ENCODE measurements at places on chromosomes 4 and X. TPM values are rescaled to one million over a fixed set of nuclear protein-coding genes. Genes with fewer than 3 reads are reported as not detected.

The RBPJ gene
- total RNA-seq: 26.4 TPM

The TAF7L gene
- 0.33 TPM for total RNA-seq

The CXCL3 gene
- total RNA-seq: 0.75 TPM

The MAGEC1 gene
- not detected for total RNA-seq

The JAKMIP1 gene
- not detected for total RNA-seq

The GRIA3 gene
- 1.5 TPM for total RNA-seq

The LUZP4 gene
- not detected for total RNA-seq

The NAA11 gene
- not detected for total RNA-seq

The GAGE12F gene
- total RNA-seq: not detected

The F9 gene
- 98.4 TPM for total RNA-seq

The CLTRN gene
- 3.0 TPM for total RNA-seq

The NXF2 gene
- not detected for total RNA-seq

The GPR34 gene
- total RNA-seq: 9.0 TPM

GRCh38 chr4:94372991-94373390 is 30.4 kb upstream of the HPGDS start:
- H3K4me1 ChIP-seq: no peaks in the 10 kb centered on the region
- H3K27me3 ChIP-seq: no peaks in the 10 kb centered on the region
- no peak overlapping the region for H3K27ac ChIP-seq

GRCh38 chr4:176185051-176185450 is 10.3 kb downstream of the SPATA4 start:
- no peaks in the 10 kb centered on the region for H3K4me1 ChIP-seq
- H3K27ac ChIP-seq: no peak overlapping the region
- H3K36me3 ChIP-seq: no peaks in the 10 kb centered on the region
- no peak for DNase-seq

DNA sequence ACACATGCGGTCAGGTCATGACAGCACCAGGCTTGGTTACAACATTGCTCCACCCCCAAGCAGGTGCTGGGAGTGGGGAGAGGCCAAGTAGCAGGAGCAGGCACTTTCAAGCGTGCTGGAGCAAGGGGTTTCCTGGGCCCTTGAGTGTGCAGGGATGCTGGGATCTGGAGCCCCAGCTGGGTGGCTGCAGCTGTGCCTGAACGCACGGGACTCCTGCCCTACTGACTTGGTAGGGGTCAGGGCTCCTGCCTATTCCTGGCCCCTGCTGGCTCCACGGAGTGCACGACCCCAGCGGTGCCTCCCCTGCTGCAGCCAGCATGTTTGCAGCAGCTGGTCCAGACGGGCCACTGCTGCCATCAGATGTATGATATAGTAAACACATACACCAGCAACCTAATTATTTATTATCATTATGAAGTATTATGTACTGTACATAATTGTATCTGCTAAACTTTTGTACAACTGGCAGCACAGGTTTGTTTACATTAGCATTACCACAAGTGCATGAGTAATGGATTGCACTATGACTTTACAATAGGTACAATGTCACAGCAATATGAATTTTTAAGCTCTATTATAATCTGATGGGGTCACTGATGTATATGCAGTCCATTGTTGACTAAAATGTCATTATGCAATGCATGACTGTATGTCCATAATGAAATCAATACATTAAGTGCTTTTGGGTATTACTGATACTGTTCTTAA is 620.6 kb downstream of the RAPGEF2 start:
- H3K27me3 ChIP-seq: no peaks in the 10 kb centered on the region
- no peak overlapping the region for H3K27ac ChIP-seq
- H3K36me3 ChIP-seq: no peaks in the 10 kb centered on the region
- H3K4me3 ChIP-seq: no peak overlapping the region
- no peaks in the 10 kb centered on the region for H3K4me1 ChIP-seq
- no peak for DNase-seq

GRCh38 chr4:140053185-140053584 is 100.8 kb downstream of the MAML3 start:
- DNase-seq: no peak
- H3K27me3 ChIP-seq: no peaks in the 10 kb centered on the region
- H3K27ac ChIP-seq: no peak overlapping the region
- peaks cover 10% of the 10 kb centered on the region for H3K4me1 ChIP-seq

GRCh38 chrX:40853004-40853815 is 117.9 kb upstream of the MED14 start:
- no peak for DNase-seq
- no peaks in the 10 kb centered on the region for H3K4me1 ChIP-seq
- H3K36me3 ChIP-seq: no peaks in the 10 kb centered on the region
- no peak overlapping the region for H3K4me3 ChIP-seq
- H3K27ac ChIP-seq: no peak overlapping the region

DNA sequence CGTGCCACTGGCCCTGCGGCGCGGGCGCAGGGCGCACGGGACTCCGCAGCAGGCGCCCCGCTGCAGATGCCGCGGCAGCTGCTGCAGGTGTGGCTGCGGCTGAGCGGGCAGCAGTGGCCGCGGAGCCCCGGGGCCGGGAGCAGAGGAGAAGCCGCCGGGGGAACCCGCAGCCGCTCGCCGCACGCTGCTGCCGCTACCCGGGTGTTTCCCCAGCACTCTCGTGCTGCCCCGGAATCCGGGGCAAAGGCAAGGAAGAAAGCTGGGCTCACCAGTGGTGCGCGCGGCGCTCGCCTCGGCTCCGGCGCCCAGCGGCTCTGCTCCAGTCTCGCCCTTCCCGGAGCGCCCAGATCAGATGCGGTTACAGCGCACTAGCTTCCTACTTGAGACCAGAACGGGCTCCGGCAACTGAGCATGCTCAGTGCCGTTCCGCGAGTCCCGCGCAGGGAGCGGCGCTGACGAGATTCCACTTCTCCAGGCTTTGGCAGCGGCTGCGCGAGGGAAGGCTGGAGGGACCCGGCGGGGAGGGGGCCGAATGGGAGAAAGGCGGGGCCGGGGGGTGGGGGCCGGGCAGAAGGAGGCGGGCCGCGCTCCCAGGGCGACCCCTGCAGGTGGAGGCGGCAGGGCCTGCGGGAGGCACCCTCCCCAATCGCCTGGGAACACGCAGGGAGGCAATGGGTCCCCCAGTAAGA is at the start of gene APBB2:
APBB2 (minus strand) TSS at position 407 of the 689 bp plus-strand sequence. CDS start 181,288 bp downstream, outside the sequence.
- DNase-seq: peak; percentile 80
- peaks cover 1% of the 10 kb centered on the region for H3K36me3 ChIP-seq
- no peaks in the 10 kb centered on the region for H3K27me3 ChIP-seq
- H3K4me3 ChIP-seq: peak within 1 kb of the TSS; percentile 61
- H3K27ac ChIP-seq: peak within 1 kb of the TSS; percentile 71

GRCh38 chr4:27016551-27016950 is 155.9 kb downstream of the STIM2 start:
- H3K4me3 ChIP-seq: no peak overlapping the region
- H3K4me1 ChIP-seq: no peaks in the 10 kb centered on the region
- no peak overlapping the region for H3K27ac ChIP-seq
- no peaks in the 10 kb centered on the region for H3K27me3 ChIP-seq

DNA sequence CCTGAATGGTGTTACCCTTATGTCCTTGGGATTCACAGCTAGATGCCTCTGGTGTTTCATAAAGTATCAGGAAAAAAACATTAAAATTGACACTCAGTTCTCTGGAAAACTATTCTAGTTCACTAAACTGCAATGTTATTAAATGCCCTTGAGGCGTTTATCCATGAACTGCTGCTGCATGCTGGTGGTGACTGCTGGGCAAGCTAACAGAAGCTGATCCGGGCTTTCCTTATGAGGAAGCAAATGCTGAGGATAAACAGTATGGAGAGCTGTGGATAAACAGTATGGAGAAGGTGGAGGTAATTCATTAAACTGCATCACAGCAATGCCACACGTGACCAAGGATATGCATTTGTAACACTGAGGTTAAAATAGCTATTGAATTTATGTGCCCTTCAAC is 227.0 kb downstream of the NR3C2 start:
- DNase-seq: no peak
- no peak overlapping the region for H3K27ac ChIP-seq
- peaks cover 17% of the 10 kb centered on the region for H3K4me1 ChIP-seq
- H3K4me3 ChIP-seq: no peak overlapping the region
- no peaks in the 10 kb centered on the region for H3K36me3 ChIP-seq
- no peaks in the 10 kb centered on the region for H3K27me3 ChIP-seq

DNA sequence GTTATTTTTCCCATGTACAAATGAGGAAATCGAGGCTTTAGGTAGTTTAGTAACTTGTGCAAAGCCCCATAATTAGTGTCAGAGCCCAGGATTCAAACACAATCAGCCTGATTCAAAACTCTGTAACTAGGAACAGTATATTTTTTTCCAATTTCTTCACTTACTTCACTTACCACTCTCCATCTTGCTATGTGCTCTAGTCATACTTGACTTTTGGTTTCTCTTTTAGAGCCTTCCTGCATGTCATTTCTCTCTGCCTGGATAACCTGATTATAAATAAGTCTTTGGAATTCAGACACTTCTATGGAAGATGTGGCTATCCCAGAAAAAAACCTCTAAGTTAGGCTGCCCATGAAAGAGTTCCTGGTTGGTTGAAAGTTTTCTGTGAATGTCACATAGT is 22.2 kb downstream of the SATL1 start:
- DNase-seq: no peak
- no peak overlapping the region for H3K27ac ChIP-seq
- peaks cover 3% of the 10 kb centered on the region for H3K4me1 ChIP-seq
- no peaks in the 10 kb centered on the region for H3K27me3 ChIP-seq

DNA sequence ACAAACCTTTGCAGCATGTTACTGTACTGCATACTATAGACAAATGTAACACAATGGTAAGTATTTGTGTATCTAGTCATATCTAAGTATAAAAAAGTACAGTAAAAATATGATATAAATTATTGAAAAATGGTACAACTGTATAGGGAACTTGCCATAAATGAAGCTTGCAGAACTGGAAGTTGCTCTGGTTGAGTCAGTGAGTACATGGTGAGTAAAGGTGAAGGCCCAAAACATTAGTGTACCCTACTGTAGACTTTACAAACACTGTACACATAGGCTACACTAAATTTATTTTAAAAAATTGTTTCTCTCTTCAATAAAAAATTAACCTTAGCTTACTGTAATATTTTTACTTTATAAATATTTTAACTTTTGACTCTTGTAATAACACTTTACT is 25.8 kb downstream of the SPIN3 start:
- no peak overlapping the region for H3K4me3 ChIP-seq
- H3K27ac ChIP-seq: no peak overlapping the region
- no peaks in the 10 kb centered on the region for H3K27me3 ChIP-seq
- H3K4me1 ChIP-seq: no peaks in the 10 kb centered on the region

- H3K4me3 ChIP-seq: no peak overlapping the region
- no peaks in the 10 kb centered on the region for H3K36me3 ChIP-seq
- no peaks in the 10 kb centered on the region for H3K4me1 ChIP-seq
- no peaks in the 10 kb centered on the region for H3K27me3 ChIP-seq
- no peak for DNase-seq
- no peak overlapping the region for H3K27ac ChIP-seq
Observed at GRCh38 chrX:21559417-21559816, 98.7 kb downstream of the KLHL34 start.

GRCh38 chrX:152898442-152898841 is 575 bp downstream of the ZNF185 start:
- H3K4me1 ChIP-seq: no peaks in the 10 kb centered on the region
- DNase-seq: no peak
- H3K36me3 ChIP-seq: no peaks in the 10 kb centered on the region

DNA sequence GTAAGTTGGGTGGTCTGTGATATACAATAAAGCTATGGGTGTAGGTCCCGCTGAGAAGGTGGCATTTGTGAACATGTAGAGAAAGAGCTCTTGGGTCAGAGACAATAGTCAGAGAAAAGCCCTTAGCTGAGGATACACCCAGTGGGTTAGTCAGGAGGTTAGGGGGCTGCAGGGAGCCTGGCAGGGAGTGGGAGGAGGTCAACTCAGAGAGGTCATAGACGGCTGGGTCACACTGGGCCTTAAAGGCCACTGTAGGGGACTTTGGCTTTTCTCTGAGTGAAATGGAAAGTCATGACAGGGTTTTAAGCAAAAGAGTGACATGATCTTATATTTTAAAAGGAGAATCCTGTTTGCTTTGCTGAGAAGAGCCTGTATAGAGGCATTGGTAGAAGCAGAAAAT is 16.7 kb downstream of the MGST2 start:
- H3K27me3 ChIP-seq: no peaks in the 10 kb centered on the region
- no peak for DNase-seq
- no peak overlapping the region for H3K4me3 ChIP-seq
- H3K4me1 ChIP-seq: peaks cover 40% of the 10 kb centered on the region

- H3K4me1 ChIP-seq: no peaks in the 10 kb centered on the region
- H3K27ac ChIP-seq: no peak overlapping the region
- DNase-seq: no peak
- no peak overlapping the region for H3K4me3 ChIP-seq
Observed at GRCh38 chrX:74603040-74603439, 11.4 kb downstream of the RLIM start.

GRCh38 chrX:153938226-153938786 is 3.5 kb upstream of the NAA10 start:
- H3K4me3 ChIP-seq: no peak overlapping the region
- DNase-seq: no peak
- H3K4me1 ChIP-seq: peaks cover 6% of the 10 kb centered on the region
- no peak overlapping the region for H3K27ac ChIP-seq
- H3K27me3 ChIP-seq: no peaks in the 10 kb centered on the region

DNA sequence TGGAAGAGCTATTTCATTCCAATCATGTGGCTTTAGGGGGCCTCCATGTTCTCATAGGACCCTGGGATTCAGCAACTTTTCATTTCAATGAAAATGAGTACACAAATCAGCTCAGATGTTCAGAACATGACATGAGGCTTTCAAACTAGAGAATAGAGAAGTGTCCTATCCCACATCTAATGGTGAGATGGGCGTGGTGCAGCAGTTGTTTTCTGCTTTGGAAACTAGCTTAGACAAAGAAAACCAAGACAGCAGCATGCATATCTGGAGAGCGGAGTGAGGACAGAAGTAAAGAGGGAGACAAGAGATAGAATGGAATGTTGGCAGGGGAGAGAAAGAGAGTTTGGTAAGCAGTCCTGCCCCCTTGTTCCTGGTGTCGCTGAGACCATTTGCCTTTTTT is 1009.1 kb upstream of the IGFBP7 start:
- no peaks in the 10 kb centered on the region for H3K4me1 ChIP-seq
- H3K36me3 ChIP-seq: no peaks in the 10 kb centered on the region
- no peak overlapping the region for H3K27ac ChIP-seq
